Activated T-helper 17 cell treated with anti-CD3 and anti-CD28 coated beads, Interleukin-2, amount 50 U/mL, for 72 hours (primary cell): ENCODE measurements at places on chromosomes 13 and 19.

- ATAC-seq = no peak
These were observed 25.0 kb downstream of the ENOX1 start for GRCh38 chr13:43761616-43762315.

GRCh38 chr13:114071410-114071809 is 61.0 kb downstream of the RASA3 start:
- ATAC-seq = no peak

GRCh38 chr13:61900033-61900432 is 484.4 kb upstream of the PCDH20 start:
- ATAC-seq = no peak

GRCh38 chr13:86870444-86870843 is 800.7 kb upstream of the SLITRK5 start:
- no peak for ATAC-seq

GRCh38 chr13:111925146-111925875 is 141.6 kb upstream of the SOX1 start:
- no peak for ATAC-seq

DNA sequence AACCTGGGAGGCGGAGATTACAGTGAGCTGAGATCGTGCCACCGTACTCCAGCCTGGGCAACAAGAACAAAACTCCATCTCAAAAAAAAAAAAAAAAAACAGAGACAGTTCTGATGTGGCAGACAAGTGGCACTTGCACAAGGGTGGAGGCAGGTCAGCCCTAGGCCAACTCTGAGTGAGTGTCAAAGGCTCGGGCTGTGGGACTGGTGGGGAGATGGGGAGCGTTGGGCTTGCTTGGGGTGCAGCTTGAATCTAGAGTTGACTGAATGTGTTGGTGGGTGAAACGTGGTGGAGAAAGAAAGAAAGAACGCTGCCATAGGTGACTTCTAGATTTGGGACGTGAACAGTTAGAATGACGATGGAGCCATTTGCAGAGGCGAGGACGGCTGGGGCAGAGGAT is 121.3 kb upstream of the SPACA7 start:
- no peak for ATAC-seq

- ATAC-seq = no peak
These were observed 21.6 kb upstream of the SEMA6B start for GRCh38 chr19:4580961-4581665.

DNA sequence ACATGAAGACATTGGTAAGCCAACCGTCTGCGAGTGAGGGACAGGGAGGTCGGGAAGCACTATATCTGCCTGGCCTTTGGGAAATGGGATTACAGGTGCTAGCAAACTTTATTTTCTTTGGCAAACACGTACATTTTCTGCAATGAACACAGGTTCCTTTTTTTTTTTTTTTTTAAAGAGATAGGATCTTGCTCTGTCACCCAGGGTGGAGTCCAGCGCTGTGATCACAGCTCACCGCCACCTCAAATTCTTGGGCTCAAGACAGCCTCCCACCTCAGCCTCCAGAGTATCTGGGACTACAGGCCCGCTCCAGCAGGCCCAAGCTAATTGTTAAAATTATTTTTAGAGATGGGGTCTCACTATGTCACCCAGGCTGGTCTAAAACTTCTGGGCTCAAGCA is 24.2 kb downstream of the ELAVL1 start:
- no peak for ATAC-seq

DNA sequence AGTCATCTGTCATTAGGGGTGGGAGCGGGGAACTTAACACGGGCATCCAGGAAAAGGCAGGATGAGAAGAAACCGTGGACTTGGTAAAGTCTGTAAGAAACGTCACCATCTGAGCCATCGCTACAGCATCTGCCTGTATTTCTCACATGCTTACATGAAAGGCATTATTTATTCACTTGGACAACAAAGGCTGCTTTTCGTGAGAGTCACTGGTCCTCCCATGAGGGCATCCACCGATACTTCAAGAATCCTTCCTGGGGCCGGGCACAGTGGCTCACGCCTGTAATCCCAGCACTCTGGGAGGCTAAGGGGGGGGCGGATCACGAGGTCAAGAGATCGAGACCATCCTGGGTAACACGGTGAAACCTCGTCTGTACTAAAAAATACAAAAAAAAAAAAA is 16.1 kb downstream of the ZNF446 start:
- ATAC-seq = no peak

DNA sequence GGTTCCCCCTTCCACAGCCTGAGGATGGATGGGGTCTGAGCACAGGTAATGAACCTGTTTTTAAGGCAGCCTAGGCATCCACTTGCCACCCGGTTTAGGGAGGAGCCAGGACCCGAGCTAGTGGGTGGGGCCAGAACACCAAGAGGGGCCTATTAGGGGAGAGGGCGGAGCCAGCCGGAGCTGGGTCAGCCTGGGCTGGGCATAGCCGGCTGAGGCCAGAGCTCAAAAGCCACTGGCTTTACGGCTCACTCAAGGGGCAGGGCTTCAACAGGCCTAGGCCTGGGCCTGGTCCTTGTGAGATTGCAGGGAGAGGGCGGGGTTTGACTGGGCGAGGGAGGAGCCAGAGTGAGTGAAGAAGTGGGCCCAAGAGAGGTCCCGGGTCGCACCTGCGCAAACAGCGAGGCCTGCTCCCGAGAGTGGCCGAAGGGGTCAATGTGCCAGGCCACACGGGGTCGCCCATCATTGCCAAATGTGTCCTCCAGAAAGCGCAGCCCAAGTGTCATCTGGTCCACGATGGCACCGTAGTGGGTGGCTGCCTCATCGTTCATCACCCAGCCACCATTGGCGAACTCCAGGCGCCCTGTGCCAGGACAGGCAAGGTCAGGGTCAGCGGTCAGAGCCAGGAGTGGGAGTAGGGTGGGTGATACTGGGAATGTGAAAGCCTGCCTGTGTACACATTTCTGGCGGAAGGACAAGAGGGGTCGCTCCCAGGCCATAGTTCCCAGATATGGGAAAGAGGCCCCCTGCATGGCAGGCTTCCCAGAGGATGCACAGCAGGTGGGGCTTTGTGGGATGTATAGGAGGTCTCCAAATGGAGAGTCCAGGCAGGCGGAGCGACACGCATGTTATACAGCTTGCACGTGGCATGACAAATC is 1.9 kb downstream of the MAN2B1 start:
- ATAC-seq = no peak

GRCh38 chr13:101982903-101983302 is 418.9 kb downstream of the FGF14 start:
- no peak for ATAC-seq

DNA sequence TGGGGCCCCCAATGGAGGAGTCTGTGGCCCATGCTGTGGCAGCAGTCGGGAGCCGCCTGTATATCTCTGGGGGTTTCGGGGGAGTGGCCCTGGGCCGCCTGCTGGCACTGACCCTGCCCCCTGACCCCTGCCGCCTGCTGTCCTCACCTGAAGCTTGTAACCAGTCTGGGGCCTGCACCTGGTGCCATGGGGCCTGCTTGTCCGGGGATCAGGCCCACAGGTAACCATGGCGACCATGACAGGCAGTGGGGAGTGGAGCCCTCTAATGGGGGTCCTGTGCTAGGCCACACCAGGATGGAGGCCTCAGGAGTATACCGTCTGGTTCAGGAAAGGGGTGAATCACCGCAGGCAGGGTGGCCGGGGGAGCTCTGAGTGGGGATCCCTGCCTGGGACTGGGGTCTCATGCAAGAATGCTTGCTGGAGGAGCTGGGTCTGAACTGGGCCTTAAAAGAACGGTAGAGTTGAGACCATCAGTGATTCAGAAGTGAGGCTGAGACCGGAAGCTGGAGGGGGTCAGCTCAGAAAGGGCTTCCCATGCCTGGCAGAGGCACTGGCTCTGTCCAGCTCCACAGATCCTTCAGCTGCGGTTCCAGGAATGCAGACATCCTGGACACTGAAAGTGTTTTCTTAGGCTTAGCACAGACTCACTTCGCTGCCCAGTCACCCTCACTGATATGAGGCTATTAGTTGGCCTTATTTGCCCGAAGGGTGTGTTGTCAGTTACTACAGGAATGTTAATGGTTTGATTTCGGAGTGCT is 29.1 kb downstream of the CNFN start:
- no peak for ATAC-seq

DNA sequence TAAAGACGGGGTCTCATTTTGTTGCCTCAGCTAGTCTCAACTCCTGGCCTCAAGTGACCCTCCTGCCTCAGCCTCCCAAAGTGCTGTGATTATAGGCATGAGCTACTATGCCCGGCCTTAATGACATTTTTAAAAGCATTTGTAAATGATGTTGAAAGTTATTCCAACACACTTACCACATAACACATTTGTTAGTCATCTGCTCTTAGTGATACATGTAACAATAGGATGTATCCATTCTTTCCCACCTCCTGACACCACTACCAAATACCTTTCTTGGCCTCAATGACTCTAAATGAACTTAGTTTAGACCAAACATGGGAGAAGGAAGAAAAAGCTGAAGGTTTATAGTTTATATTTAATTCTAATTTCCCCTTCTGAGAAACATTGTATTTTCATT is 59.8 kb upstream of the MEDAG start:
- ATAC-seq = peak; percentile 7

- ATAC-seq = no peak
These were observed 40.4 kb downstream of the EDNRB start for GRCh38 chr13:77878190-77878589.

- ATAC-seq = peak; percentile 71
These were observed 332.2 kb downstream of the MYO16 start for GRCh38 chr13:108961542-108962125.

DNA sequence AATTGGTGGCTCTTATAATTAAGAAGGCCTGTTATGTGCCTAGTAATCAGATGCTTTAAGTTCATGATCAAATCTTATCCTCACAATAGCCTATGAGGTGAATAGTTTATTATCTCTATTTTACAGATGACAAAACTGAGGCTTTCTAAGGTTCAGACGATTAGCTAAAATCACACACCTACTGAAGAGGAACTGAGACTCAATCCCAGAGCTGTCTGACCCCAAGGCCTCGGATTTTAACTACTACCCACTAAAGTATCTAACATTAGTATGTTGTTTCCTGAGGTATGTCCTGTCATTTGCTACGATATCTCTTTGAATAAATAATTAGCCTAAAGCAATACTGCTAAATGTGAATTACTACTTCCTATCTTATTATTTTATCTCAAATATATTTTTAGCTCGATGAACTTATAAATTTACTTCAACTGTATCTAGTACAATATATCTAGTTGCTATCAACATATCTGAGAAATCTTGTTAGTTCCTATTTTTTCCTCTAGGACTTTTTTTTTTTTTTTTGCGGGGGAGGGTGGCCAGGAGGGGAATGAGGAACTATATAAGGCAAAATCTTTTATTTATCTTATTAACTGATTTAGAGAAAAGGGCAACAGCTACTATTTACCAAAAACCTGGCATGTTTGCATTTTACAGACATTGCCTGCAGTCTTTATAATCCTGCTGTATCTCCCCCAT is 118.5 kb downstream of the ABCC4 start:
- ATAC-seq = no peak

- no peak for ATAC-seq
These were observed 15.4 kb downstream of the CBARP start for GRCh38 chr19:1222394-1222793.

GRCh38 chr13:105334211-105334610 is 1201.3 kb downstream of the EFNB2 start:
- no peak for ATAC-seq

DNA sequence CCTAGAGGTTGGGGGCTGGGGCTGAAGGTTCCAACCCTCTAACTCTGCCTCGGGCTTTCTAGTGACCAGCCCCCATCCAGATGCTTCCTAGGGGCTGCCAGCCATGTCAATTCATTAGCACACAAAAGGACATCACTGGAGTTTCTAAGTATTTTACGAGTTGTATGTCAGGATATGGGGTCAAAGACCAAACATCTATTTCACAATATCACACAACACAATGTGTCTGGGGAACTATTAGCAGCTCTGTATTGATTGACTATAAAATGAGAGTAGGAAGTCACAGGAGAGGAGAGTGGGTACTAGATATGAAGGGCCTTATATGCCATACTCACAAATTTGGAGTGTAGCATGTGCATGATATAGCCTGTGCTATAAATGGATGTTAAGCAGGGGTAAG is 42.1 kb downstream of the LPAR6 start:
- no peak for ATAC-seq

- ATAC-seq = peak; percentile 66
These were observed 29.4 kb upstream of the PTPRS start for GRCh38 chr19:5369962-5370367.

DNA sequence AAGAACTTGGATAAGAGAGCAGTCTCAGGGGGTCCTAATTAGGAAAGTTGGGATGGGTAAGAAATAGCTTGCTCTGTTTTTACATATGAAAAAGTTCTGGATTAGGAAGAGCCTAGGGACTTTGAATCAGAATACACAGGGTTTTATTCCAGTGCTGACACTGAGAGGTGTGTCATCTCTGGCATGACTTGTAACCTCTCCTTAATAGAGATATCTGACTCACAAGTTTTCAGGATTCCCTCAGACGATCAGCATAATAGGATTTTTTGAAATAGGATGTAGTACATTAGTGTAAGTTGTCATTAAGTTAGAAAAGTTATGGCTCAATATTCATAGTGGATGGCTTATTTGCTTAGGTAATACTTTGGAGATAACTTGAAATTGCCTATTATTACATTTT is 555.2 kb upstream of the MIR17HG start:
- no peak for ATAC-seq

DNA sequence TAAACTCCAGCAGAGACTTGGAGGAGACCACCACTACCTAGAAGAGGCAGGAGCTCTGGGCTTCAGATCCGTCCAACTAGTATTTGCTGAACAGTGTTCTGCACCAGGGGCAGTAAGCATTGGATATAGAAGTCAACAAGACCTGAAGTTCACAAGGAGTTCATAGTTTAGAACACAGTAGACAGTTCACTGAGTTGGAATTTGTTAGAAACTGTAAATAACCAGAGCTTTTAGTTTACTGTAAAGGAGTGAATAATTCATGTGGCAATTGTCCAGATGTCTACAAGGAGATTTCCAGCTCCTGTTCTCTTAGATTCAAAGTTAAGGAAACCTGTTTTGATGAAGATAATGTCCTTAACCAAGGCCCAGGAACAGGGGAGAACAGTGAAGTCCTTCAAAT is 128.9 kb downstream of the COG6 start:
- no peak for ATAC-seq

- no peak for ATAC-seq
These were observed 55.1 kb downstream of the LMO7 start for GRCh38 chr13:75691183-75691582.

GRCh38 chr19:29872224-29872731 is 60.5 kb downstream of the CCNE1 start:
- ATAC-seq = no peak

GRCh38 chr19:8017808-8018207 is 12.4 kb upstream of the ELAVL1 start:
- peak; percentile 80 for ATAC-seq
